ENCODE measurements at places on chromosomes 12 and 14.

- peak; percentile 8 for DNase-seq
Observed at GRCh38 chr12:17372508-17372907, 717.5 kb downstream of the RERGL start.

DNA sequence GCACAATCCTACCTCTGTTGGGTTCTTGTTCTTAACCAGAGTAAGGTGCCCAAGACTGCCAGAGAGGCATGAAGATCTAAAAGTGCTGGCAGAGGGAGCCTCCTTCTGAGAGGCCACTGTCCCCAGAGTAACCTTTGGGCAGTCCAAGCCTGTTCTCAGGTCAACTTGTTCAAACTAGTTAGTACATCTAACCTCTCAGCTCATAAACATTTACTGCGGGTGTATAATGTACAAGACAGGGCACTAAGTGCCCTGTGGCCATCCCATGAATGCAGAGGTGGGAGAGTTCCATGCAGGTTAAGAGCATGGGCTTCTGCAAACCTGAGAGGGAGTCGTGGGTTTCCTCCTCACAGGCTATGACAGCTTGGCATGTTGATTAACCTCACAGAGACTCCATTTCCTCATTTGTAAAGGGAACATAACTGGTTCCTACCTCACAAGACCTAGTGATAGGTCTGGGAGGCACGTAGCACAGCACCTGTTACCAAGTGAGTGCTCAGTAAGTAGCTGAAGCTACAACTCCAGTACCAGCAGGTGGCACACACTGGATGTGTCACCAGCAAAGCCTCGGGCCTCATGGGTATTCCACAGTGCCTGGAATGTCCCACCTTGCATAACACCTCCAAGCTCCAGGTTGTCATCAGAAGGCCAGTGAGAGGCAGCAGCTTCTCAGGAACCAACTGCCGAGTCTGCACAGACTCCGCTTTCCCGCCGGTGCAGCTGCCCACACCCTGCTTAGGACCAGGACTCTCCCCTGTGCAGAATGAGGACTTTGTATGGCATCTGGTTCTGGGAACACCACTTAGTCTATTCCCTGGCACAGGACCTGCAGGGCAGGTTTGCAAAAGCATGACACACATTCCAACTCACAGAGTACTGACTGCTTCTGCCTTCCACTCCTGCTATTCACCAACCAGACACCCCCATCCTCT lies 4.4 kb downstream of the VDR start:
- no peak for DNase-seq

GRCh38 chr12:122859303-122860039 lies 24.2 kb downstream of the HIP1R start:
- DNase-seq, result no peak

DNA sequence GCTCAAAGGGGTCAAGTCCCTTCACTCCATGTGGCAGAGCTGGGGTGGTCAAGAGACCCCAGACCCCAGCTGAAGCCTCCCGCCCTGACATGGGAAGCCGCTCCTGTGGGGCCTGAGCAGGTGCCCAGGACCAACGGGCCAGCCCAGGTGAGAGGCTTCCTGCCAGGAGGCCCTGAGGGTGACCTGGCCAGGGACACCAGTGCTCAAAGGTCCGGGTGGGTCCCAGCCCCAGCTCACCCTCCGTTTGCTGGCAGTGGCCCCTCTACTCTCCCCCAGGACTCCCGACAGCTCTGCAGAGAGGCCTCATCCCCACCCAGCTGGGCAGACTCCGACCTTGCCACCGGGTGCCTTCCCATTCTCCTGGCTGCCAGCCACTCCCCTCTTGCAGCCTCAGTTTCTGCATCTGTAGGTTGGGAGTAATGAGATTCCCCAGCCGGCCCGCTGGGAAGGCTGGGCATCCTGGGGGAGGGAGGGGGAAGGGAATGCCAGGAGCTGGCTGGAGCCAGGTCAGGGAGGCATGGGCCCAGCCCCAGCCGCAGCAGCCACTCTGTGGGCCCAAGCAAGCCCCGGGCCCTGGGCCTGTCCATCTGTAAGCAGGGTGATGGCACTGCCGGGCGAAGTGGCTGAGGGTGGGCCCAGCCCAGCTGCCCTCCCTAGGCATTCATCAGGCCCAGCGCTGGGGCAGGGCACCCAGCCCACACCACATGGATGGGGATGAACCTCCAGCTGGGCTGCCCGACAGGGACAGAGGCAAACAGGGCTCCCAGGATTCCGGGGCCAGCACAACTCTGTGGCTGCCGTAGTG lies 10.3 kb upstream of the INF2 start:
- DNase-seq, result no peak

DNA sequence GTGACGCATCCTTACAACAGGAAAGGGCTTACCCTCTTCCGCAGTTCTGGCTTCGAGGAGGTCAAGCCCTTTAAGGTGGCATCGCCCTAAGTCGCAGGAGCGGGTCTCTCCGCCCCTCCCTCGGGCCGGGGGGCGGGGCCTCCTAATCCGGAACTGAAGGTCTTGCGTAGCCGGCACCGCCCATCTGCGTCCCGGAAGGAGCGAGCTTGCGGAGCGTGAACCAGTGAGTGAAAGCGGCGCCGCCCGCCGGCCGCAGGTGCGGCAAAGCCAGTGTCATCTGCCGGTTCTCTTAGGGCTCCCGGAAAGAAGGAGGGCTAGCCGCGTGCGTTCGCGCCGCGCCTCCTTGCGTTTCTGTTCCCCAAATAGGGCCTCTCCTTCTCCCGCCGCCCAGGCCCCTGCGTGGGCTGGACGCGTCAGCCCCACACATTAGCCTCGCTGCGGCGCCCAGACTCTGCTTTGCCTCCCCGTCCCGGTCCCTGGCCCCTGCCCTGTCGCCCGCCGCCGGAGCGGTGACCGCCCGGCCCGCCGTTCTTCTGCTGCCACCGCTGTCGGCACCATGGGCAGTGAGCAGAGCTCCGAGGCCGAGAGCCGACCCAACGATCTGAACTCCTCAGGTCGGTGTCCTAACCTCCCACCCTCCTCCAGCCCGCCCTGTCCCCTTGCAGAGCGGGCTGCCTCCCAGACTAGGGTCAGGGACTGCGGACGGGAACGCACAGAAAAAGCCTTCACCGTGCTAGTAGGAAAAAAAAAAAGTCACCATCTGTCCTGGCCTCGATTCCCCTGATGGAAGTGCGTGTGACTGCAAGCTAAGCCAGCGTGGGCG lies at the start of gene BORCS5:
Gene BORCS5, plus strand, starts transcription at position 183 of the 823 bp plus-strand sequence. Its CDS starts 374 bp downstream, at position 557.
- peak; percentile 79 for DNase-seq

DNA sequence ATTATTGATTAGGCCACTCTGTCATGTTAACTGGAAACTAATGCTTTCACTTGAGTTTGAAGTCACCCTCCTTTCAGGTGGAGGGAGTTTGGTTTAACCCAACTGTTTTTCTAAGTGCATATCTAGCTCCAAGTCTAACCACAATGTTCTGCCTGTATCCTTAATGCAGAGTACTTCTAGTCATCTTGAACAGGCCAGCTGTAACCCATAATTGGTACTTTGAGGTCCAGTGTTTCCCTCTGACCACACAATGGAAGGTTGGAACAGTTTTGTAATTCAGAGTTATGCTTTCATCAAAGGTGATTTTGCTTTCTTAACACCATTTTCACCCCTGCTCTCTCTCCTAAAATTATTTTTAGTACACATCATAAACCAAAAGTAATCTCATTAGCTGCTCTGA lies 237.2 kb upstream of the DCN start:
- no peak for DNase-seq

Data from NCI-H2081 treated with DMSO at 0.1 percent for 48 hours (cell line).